Nephron progenitor cell (in vitro differentiated cells): ENCODE measurements at places on chromosomes 12 and 14.
A peak's percentile ranks its signal among the peaks of the same experiment; 100 is the strongest.

DNA sequence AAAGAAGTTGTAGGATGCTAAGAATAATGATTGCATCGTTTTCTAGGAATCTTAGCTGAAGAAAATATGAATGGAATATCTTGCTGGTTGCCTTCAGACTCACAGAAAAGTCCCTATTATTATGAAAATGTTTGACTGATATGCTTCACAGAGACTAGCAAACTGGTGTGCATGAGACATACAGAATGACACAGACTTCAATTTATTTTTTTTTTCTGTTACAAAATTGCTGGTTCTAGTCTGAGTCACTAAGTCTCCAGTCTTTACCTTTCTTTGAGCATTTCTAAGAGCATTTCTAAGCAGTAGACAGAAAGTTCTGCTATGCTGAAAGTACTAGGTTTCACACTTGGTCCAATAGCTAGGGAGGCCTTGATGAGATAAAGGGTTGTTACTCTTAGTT, 377.6 kb upstream of the ATP2B1 start:
- no peak for DNase-seq

DNA sequence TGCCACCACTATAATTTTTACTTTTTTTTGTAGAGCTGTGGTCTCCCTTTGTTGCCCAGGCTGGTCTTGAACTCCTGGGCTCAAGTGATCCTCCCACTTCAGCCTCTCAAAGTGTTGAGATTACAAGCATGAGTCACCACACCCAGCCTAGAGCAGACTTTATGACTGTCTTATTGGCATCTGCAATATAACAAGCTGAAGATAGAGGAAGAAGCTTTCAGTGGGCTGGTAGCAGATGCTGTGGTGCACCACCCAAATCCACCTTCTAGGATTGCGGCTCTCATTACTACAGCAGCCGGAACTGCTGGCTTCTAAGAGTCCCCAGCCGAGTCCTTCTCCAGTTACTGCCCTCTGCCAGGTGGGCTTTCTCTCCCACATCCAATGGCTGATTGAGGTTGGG, 7.6 kb upstream of the STK38L start:
- DNase-seq: no peak

- DNase-seq: peak; percentile 99
Observed at GRCh38 chr14:81533536-81534343, at the start of gene SEL1L. SEL1L (minus strand) TSS chr14:81533853; CDS start chr14:81533744, 109 bp downstream.

- DNase-seq: no peak
Observed at GRCh38 chr14:40394634-40395340, 962.6 kb upstream of the FBXO33 start.

DNA sequence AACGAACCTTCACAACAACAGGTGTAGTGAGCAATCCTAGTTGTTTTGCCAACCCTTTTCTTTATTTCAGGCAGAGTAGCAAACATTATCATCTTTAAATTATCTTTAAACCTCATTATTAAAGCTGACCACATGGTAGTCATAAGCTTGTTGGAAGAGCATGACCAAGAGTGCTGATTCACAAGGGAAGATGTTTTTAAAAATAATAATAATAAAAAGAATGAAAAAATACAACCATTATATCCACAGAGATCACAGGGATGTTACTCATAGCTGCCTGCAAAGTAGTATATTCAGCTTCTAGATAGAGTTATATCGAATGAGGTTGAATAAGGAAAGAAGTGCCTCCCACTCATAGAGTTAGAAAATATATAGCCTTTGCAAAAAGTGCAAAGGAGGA, 101.0 kb upstream of the FLRT2 start:
- DNase-seq: no peak

DNA sequence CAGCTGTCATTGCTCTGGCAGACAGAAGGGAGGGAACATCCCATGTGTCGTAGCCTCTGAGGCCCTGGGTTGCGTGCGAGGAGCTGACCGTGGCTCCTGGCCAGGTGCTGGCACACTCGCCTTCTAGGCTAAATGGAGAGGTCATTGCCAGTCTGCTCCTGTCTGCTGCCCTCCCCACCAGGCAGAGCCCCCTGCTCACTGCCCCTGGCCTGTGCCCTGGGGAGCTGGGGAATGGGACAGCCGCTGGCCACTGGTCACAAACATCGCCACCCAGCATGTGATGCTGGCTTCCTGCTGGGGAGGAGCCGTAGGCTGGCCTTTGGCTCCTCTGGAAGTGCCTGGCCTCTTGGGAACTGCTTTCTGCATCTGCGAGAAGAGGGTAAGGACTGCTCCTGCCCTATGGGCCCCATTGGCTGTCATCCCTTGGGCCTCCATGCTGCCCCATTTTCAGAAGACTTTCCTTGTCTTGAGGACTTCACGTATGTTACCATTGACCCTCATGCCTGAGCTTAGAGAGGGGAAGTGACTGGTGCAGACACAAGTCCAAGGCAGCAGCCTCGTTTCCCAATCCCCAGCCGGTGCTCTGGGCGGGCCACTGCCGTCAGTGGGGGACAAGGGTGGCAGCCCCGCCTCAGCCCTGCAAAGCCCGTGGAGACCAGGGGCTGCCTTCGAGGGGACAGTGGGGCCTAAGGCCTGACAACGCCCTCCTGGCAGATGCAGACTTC, 2.0 kb upstream of the TNFAIP2 start:
- no peak for DNase-seq

DNA sequence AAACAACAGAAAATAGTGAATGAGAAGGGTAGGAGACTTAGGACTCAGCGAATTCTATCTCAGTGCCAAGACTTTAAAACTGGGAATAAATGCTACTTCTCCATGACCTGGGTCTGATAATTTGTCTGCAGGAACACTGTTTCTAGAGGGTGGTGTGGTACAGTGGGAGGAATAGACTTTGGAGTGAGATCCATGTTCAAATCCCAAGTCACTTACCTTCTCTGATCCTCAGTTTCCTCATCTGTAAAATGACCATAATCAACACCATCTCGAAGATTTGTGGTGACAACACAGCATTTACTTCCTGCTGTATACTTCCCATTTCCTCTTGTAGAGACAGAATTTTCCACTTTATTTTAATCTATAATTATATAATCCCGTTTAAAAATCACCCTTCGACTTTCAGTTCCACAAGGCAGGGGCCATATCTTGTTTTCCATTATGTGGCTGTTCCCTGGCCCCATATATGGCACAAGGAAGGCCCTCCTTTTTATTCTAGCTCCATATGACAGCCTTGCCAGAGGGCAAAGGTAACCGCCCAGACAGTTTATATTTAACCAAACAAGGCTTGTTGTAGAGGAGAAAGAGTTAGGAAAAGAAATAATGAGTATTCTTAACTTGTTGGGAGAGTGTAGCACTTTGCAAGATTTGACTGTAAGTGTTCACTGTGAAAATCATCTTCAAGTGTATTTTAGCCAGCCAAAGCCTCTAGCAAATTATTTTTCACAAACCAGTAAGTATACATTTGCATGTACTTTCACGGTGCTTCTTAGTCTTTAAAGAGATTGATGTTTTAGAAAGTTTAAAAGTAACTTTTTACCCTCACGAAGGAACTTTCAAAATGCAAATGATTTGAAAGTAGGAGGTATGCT, 243.1 kb downstream of the AKAP6 start:
- DNase-seq: no peak

- peak; percentile 63 for DNase-seq
Observed at GRCh38 chr14:104724981-104725771, 1.1 kb downstream of the ADSS1 start.

- no peak for DNase-seq
Observed at GRCh38 chr14:30585204-30585603, 26.2 kb downstream of the G2E3 start.

DNA sequence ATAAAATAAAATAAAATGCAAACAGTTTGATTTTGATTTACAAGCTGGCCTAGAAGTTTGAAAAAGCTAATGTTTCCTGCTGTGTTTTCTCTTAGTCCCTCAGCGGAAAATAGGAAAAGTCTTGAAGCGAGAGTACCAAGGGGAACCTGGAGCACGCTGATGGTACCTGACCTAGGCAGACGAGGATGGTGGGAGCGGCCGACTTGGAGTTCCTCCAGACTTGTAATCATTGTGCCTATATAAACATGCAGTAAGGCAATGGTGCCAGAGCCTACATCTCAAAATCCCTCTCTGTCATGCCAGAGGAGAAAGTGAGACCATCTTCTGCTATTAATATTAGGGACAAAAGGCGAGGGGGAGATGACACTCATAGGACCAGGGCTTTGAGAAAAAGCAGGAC, 371.7 kb downstream of the TMEM132D start:
- DNase-seq: no peak

DNA sequence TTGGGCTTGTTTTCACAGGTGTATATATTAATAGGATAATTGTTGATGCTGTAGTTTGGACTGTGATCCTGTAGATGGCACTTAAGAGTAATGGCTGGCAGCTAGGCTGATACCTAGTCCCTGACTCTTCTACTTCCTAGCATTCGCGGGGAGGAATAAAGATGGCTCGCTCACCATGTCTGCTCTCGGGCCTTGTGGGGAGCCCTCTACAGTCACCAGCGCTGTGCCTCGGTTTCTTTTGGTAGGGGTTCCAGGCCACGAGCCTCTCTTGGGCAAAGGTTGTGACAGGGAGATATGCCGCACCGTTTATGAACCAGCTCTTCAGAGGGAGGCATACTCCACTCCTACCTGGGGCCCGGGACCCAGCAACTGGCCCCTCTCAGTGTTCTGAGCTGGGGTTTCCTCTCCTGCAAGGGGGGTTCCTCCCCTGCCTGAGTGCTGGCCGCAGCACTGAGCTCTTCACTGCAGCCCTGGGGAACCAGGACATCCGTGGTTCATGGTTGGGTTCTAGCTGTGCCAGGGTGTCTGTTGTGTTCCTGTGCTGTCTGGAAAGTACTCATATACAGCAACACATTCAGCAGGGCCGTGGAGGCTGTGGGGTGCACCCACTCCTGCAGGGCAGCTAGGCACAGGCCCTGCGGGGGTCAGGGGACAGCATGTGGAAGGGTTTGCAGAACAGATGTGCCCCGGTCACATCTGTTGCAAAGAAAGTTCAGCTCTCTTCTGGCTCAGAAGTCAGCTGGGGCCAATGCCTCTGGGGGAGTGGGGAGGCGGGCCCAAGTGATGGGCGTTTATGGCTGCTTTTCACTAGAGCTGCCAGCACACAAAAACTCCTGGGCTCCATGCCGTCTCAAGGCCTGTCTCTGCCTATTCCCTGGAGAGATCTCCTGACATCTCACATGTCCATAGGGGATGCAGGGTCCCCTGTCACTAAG, 147.9 kb downstream of the PPFIA2 start:
- no peak for DNase-seq

GRCh38 chr12:127293507-127294310, 973.3 kb upstream of the TMEM132C start:
- peak; percentile 76 for DNase-seq

DNA sequence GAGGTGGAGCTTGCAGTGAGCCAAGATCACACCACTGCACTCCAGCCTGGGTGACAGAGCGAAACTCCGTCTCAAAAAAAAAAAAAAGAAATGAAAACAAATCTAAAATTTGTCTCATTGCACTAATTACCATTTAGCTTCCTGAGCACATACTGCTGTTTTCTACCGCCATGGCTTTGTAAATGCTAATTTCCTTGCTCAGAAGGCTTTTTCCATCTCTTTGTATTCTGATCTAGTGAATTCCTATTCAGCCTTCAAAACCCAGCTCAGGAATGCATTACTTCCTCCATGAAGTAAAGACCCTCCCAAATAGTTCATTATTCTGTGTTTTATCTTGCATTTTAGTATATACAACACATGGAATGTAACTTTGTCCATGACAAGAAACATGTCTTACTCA, 33.6 kb downstream of the CEP83 start:
- DNase-seq: no peak

DNA sequence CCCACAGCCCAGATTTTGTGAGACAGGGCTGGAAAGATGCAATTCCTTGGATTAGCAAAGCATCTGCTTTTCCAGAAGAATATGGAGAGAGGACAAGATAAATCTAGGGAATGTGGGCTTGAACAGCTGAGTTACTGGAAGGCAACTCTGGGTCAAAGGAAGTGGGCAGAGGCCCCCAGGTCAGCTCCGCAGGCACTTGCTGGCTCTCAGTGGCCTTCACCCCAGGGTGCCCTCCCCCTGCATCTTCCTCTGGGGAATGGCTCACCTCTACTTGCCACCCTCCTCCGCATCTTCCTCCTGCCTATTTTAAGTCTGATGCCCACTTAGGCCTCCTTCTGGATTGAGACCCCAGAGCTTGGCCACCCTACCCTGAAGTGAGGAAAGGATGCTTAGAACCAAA, 10.5 kb upstream of the PNMA1 start:
- DNase-seq: no peak

DNA sequence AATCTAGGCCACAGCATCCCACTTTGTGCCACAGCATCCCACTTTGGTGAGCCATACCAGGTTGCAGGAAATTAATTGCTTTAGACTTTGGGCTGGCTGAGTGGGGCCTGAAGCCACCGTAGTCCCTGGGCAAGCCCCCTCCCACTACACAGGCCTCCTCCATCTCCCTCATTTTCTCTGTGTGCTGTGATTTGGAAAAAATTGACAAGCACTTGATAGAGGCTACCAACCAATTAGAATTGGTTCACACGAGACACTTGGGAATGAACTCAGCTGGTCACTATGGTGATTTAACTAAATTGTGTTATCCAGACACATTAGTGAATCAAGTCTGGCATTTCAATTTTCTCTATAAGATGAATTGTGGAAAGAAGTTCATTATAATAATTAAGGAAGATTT, 481.1 kb downstream of the DIO2 start:
- no peak for DNase-seq

GRCh38 chr12:22266101-22266500, 68.4 kb downstream of the ST8SIA1 start:
- no peak for DNase-seq

GRCh38 chr14:90846511-90846910, 30.3 kb upstream of the TTC7B start:
- no peak for DNase-seq

GRCh38 chr12:77923882-77924281, 93.2 kb downstream of the NAV3 start:
- no peak for DNase-seq

DNA sequence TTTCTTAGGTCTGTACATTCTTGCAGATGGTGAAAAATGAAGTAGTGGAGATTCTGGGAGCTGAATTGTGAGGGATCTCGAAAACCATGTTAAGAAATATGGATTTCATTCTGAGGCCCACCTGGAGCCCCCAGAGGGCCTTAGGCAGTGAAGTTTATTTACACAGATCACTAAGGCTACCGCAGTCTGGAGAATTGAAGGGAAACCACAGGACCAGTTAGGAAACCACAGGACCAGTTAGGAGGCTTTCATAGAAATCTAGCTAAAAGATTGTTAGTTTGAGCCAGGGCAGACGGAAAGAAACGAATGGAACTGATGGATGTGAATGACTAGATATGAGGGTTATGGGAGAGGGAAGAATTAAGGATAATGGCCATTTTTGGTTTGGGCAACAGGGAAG, 7.2 kb downstream of the CBLN3 start:
- no peak for DNase-seq

- no peak for DNase-seq
Observed at GRCh38 chr12:47885012-47885501, 19.7 kb downstream of the VDR start.

- no peak for DNase-seq
Observed at GRCh38 chr12:85617307-85618091, 218.7 kb downstream of the RASSF9 start.

DNA sequence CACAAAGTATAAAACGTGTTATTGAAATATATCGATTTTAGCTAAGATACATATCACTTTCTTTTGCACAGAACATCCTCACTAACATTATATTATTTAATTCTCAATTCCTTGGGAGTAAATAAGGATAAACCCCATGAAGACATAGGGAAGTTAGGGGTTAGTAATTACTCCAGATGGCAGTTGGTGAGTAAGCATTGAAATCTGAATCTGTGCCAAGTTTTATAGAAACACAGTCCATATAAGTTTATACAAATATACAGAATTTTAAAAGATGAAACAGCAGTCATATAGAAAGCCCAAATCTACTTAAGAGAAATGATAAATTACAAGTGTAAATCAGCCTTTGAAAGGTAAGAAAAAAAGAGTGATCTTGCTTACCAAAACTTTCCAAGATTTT, 200.4 kb upstream of the SYT10 start:
- DNase-seq: no peak
